Esophagus muscularis mucosa (tissue), 4 donors: ENCODE measurements at places on chromosomes 2 and 18.
A peak's percentile ranks its signal among the peaks of the same experiment; 100 is the strongest.

GRCh38 chr2:183081911-183082310 is 3.4 kb downstream of the DUSP19 start:
- no peak for DNase-seq

DNA sequence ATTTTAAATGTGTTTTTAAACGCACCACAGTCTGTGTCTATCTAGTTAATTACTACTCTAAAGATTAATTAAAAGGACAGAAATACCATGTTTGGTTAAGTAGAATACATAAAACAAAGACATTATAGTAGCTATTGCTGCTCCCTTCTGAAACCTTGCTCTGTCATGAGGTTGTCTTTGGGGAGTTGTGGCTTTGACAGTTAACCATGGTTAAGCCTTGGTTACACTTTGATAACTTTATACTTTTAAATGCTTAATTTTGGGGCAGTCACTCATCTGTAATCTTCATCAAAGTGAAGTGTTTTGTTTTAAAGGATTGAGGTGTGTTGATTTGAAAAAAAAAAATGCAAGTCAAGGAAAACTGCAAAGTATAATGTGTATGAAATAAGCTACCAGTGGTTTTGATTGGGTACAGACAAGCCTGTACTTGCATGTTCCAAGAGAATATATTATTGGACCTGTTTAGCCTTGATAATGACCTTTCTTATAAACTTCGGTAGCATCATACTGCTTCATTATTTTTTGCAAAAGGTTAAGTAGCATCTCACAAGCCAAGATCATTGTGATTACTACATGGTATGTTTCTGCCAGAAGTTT is 29.8 kb upstream of the TBR1 start:
- DNase-seq = no peak

- DNase-seq = no peak
These were observed 513.1 kb downstream of the PARD3B start for GRCh38 chr2:205058409-205058808.

GRCh38 chr2:205673312-205673711 is 9.0 kb upstream of the NRP2 start:
- DNase-seq = no peak

GRCh38 chr2:2568411-2568810 is 237.3 kb upstream of the MYT1L start:
- DNase-seq = no peak

- no peak for DNase-seq
These were observed 70.2 kb downstream of the MYO1B start for GRCh38 chr2:191315365-191315752.

- peak; percentile 70 for DNase-seq
These were observed 143.9 kb downstream of the MYT1L start for GRCh38 chr2:2187196-2187595.

- no peak for DNase-seq
These were observed 114.5 kb downstream of the MYO3B start for GRCh38 chr2:170292415-170292814.

- DNase-seq = no peak
These were observed 89.3 kb downstream of the ADD2 start for GRCh38 chr2:70678576-70679143.

GRCh38 chr2:211373203-211373602 is 816.8 kb downstream of the CPS1 start:
- no peak for DNase-seq

GRCh38 chr2:197500503-197501131 is 438 bp downstream of the HSPE1 start:
- no peak for DNase-seq

DNA sequence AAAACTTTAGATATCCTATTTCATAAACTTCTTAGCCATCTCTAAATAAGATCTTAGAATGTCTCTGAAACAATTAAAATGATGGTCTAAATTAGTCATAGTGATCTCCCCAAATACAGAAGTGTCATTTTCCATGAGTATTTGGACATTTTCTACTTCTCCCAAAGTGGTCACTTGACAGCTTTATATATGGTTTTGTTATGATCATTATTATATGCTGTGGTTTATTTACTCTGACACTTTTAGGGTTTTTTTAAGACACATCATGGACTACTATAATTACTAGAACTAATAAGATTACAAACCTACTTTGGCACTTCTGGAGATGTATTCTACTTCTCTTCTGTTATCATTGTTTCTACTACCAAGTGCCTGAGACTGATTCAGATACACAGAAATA is 47.1 kb downstream of the SLC25A12 start:
- no peak for DNase-seq

DNA sequence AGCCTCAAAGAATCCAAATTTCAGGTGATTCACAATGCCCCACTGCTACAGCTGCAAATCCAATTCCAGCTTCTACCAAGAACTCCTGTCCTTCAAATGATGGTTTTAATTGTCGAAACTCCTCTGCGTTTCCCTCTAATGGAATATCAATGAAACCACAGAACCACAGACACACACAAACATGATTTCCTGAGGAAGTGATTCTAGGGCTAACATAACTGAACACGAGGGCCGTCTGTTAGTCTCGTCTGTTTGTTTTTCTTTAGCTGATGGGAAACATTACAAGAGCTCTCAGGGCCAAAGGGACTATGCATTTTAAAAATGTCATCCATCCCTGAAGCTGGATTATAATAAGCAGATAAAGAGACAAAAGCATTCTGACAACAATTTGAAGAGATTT is 59.4 kb downstream of the RNF152 start:
- DNase-seq = no peak

- DNase-seq = peak; percentile 64
These were observed 128.7 kb downstream of the UXS1 start for GRCh38 chr2:106065268-106065982.

GRCh38 chr2:19120941-19121750 is 237.3 kb downstream of the OSR1 start:
- DNase-seq = no peak
